Bladder microvascular endothelial cell (primary cell): ENCODE measurements at places on chromosomes 5 and 9. TPM values are rescaled to one million over a fixed set of nuclear protein-coding genes. Genes with fewer than 3 reads are reported as not detected.

Gene SH2D3C
- 43.5 and 83.7 TPM in 2 replicates for total RNA-seq

Gene POC5
- 4.9 and 10.1 TPM in 2 replicates for total RNA-seq

Gene SPAG8
- total RNA-seq: 0.32 TPM in 1 of 2 replicates, not detected in the other

Gene SEPTIN8
- 37.6 and 70.4 TPM in 2 replicates for total RNA-seq

Gene GABRB2
- not detected in 2 replicates for total RNA-seq

Gene BARHL1
- not detected in 2 replicates for total RNA-seq

Gene ADAMTS2
- total RNA-seq: 0.88 and 2.6 TPM in 2 replicates

Gene CNTFR
- not detected in 2 replicates for total RNA-seq
